Natural killer cell (primary cell): ENCODE measurements at places on chromosomes 2 and 18. TPM values are rescaled to one million over a fixed set of nuclear protein-coding genes. Genes with fewer than 3 reads are reported as not detected.
A peak's percentile ranks its signal among the peaks of the same experiment; 100 is the strongest.

DNA sequence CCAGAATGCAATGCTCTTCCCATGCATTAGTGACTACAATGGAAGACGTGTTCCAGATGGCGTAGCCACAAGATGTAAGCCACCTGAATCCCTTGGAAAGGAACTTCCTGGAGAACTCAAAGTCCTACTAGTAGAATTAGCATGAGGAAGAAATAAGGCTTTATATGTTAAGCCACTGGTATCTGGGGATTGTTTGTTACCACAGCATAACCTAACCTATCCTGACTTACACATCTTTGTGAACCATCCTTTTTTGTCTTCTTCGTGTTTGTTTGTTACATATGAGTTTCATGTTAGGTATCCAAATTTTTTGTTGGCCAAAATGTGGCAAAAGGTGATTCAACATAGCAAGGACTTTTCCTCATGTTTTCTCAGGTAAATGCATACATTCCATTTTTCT lies 188.9 kb downstream of the C1D start:
- DNase-seq = no peak
- H3K27ac ChIP-seq = no peak overlapping the region
- H3K4me3 ChIP-seq = no peak overlapping the region
- no peaks in the 10 kb centered on the region for H3K27me3 ChIP-seq
- H3K4me1 ChIP-seq = no peaks in the 10 kb centered on the region
- H3K36me3 ChIP-seq = no peaks in the 10 kb centered on the region

- no peaks in the 10 kb centered on the region for H3K36me3 ChIP-seq
- H3K27ac ChIP-seq = no peak overlapping the region
- H3K27me3 ChIP-seq = no peaks in the 10 kb centered on the region
- DNase-seq = peak; percentile 67
Observed at GRCh38 chr2:177763531-177764265, 308.9 kb downstream of the PDE11A start.

The EVA1A gene
- not detected for total RNA-seq

DNA sequence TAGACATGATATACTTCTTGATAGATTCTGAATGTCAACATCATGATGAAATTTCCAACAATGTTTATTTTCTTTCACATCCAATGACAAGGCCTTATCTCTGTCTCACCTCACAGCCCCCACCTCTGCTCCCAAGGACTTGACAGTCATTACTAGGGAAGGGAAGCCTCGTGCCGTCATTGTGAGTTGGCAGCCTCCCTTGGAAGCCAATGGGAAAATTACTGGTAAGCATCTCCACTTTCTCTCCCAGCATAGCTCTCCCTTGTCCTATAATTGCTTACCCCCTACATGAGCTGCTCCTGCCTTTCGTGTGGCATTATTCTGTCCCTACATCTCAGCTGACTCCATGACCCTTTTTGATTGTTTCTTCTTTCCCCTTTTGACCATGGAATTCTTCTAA lies 821.8 kb downstream of the MBD2 start:
- no peaks in the 10 kb centered on the region for H3K36me3 ChIP-seq
- no peak overlapping the region for H3K4me3 ChIP-seq
- H3K27ac ChIP-seq = no peak overlapping the region

- H3K27me3 ChIP-seq = no peaks in the 10 kb centered on the region
- no peak for DNase-seq
- no peak overlapping the region for H3K27ac ChIP-seq
- H3K4me3 ChIP-seq = no peak overlapping the region
- H3K4me1 ChIP-seq = peaks cover 8% of the 10 kb centered on the region
- no peaks in the 10 kb centered on the region for H3K36me3 ChIP-seq
Observed at GRCh38 chr2:129757366-129757914, 222.0 kb upstream of the RAB6C start.

DNA sequence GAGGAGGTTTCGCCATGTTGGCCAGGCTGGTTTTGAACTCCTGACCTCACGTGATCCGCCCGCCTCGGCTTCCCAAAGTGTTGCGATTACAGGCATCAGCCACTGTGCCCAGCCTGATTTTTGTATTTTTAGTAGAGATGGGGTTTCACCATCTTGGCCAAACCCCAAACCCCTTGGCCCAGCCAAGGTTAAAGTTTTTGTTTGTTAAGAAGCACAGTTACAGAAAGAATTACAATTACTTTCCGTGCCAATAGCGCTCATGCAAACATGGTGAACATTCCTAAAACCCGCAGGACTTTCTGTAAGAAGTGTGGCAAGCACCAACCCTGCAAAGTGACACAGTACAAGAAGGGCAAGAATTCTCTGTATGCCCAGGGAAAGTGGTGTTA lies 26.1 kb downstream of the ITSN2 start:
- no peaks in the 10 kb centered on the region for H3K27me3 ChIP-seq
- H3K4me3 ChIP-seq = no peak overlapping the region
- DNase-seq = no peak
- no peak overlapping the region for H3K27ac ChIP-seq

GRCh38 chr18:22311301-22311700 lies 106.4 kb downstream of the CTAGE1 start:
- H3K27ac ChIP-seq = no peak overlapping the region
- no peaks in the 10 kb centered on the region for H3K4me1 ChIP-seq
- no peaks in the 10 kb centered on the region for H3K36me3 ChIP-seq

The SERPINB3 gene
- not detected for total RNA-seq

The CRYBA2 gene
- not detected for total RNA-seq

The MAL gene
- 0.54 TPM for total RNA-seq

GRCh38 chr2:225275443-225275842 lies 124.1 kb upstream of the NYAP2 start:
- no peaks in the 10 kb centered on the region for H3K27me3 ChIP-seq
- no peak overlapping the region for H3K27ac ChIP-seq
- DNase-seq = no peak
- no peaks in the 10 kb centered on the region for H3K36me3 ChIP-seq
- no peak overlapping the region for H3K4me3 ChIP-seq

The GNAL gene
- total RNA-seq = 10.9 TPM

DNA sequence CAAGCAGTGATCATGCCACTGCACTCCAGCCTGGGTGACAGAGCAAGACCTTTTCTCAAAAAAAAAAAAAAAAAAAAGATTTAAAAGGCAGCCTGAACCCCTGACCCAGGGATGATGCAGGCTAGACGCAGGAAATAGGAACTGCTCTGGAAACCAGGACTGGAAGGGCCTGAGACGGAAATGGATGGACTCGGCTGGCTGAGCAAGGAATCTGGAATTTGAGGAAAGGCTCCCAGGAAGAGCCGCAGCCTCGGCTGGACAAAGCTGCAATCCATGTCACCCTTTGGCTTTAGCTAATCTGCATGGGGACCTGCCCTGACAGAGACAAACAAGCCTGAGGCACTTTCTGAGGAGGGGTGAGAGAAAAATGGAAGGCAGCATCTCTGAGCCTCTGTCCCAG lies 55.0 kb upstream of the DAPL1 start:
- DNase-seq = no peak
- H3K4me3 ChIP-seq = no peak overlapping the region
- no peaks in the 10 kb centered on the region for H3K4me1 ChIP-seq
- no peak overlapping the region for H3K27ac ChIP-seq

GRCh38 chr2:141820893-141821292 lies 309.9 kb downstream of the LRP1B start:
- no peak overlapping the region for H3K27ac ChIP-seq
- DNase-seq = no peak
- no peaks in the 10 kb centered on the region for H3K4me1 ChIP-seq
- no peaks in the 10 kb centered on the region for H3K27me3 ChIP-seq
- no peak overlapping the region for H3K4me3 ChIP-seq
- H3K36me3 ChIP-seq = no peaks in the 10 kb centered on the region

- no peaks in the 10 kb centered on the region for H3K27me3 ChIP-seq
- no peak overlapping the region for H3K4me3 ChIP-seq
- peak; percentile 68 for DNase-seq
- no peaks in the 10 kb centered on the region for H3K36me3 ChIP-seq
- peak overlapping the region; percentile 58 for H3K27ac ChIP-seq
- peaks cover 69% of the 10 kb centered on the region for H3K4me1 ChIP-seq
Observed at GRCh38 chr18:49052891-49053644, 102.3 kb upstream of the SMAD7 start.

The OTOS gene
- total RNA-seq = not detected

- H3K4me1 ChIP-seq = no peaks in the 10 kb centered on the region
- DNase-seq = no peak
- peaks cover 39% of the 10 kb centered on the region for H3K36me3 ChIP-seq
- no peak overlapping the region for H3K4me3 ChIP-seq
- H3K27ac ChIP-seq = no peak overlapping the region
Observed at GRCh38 chr2:222611684-222612083, 44.2 kb downstream of the FARSB start.

The B4GALT6 gene
- 18.6 TPM for total RNA-seq

DNA sequence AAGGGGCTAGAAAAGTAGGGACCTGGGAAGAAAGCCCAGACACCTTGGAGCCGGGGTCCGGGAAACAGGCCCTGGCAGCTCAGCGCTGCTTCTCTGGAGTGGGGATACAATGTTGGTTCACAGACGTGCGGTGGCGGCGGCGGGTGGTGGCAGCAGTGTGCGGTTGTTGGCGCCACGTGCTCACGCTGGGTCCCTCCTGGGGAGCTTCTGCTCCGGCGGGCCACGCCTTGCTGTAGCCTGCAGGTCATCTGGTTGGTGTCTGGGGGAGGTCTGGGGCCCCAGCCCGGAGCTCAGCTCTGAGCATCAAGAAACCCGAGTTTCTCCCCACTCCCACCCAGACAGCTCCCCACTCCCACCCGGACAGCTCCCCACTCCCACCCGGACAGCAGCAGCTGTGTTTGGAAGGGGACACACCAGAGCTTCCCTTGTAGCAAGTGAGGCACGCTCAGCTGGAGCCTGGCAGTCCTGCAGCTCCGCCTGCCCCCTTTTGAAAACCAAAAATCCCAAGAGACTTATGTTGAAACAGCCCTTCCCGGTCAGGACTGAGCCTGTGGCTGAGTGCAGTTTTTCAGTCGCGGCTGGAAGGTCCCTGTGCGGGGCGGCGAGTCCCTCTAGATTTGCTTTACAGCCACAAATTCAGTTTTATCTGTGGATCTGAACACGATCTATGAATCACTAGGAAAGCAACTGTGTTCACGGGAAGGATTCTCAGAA lies 46.9 kb downstream of the NFATC1 start:
- no peak for DNase-seq
- peaks cover 15% of the 10 kb centered on the region for H3K4me1 ChIP-seq
- no peaks in the 10 kb centered on the region for H3K27me3 ChIP-seq
- H3K4me3 ChIP-seq = no peak overlapping the region
- no peak overlapping the region for H3K27ac ChIP-seq
- H3K36me3 ChIP-seq = peaks cover 8% of the 10 kb centered on the region

DNA sequence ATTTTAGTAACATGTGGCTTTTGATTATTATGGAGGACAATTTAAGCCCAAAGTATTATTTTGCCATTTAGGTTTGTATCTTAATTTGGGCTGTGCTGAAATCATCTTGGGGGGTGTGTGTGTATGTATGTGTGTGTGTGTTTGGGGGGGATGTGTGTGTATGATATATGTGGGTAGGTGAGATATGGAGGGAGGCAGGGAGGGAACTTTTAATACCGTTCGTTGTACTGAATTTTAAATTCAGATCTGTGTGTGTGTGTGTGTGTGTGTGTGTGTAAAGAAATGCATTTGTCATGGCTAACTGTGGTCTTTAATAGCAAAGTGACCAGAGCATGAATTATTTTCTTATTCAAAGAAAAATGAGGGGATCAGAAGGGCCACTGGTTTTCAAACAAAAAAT lies 113.7 kb downstream of the LTBP1 start:
- DNase-seq = no peak
- no peaks in the 10 kb centered on the region for H3K27me3 ChIP-seq
- no peak overlapping the region for H3K4me3 ChIP-seq
- no peaks in the 10 kb centered on the region for H3K36me3 ChIP-seq

GRCh38 chr2:96693286-96694200 lies 46.3 kb downstream of the LMAN2L start:
- no peak overlapping the region for H3K4me3 ChIP-seq
- H3K27ac ChIP-seq = no peak overlapping the region
- no peaks in the 10 kb centered on the region for H3K27me3 ChIP-seq

The HOXD9 gene
- not detected for total RNA-seq

DNA sequence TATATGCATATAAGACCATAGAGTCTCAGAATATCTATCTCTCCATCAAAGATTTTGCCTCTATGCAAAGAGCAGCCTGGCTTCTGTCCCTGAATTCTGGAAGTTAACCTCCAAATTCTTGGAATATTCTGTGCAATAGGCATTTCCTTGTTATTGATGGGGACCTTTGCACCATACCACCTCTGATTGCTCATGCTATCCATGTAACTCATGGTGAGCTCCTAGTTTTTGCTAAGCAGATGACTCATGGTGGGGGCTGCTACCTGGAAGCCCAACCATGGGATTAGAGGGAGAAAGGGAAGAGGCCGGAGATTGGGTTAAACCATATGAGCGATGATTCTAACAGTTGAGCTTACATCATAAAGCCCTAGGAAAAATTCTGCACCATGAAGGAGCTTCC lies 310.2 kb upstream of the FIGN start:
- no peaks in the 10 kb centered on the region for H3K36me3 ChIP-seq
- H3K4me1 ChIP-seq = no peaks in the 10 kb centered on the region
- H3K27ac ChIP-seq = no peak overlapping the region
- no peaks in the 10 kb centered on the region for H3K27me3 ChIP-seq

GRCh38 chr2:39470580-39470979 lies 33.5 kb upstream of the MAP4K3 start:
- no peaks in the 10 kb centered on the region for H3K36me3 ChIP-seq
- no peak overlapping the region for H3K27ac ChIP-seq
- no peak overlapping the region for H3K4me3 ChIP-seq
- H3K4me1 ChIP-seq = no peaks in the 10 kb centered on the region
- no peak for DNase-seq
- no peaks in the 10 kb centered on the region for H3K27me3 ChIP-seq

DNA sequence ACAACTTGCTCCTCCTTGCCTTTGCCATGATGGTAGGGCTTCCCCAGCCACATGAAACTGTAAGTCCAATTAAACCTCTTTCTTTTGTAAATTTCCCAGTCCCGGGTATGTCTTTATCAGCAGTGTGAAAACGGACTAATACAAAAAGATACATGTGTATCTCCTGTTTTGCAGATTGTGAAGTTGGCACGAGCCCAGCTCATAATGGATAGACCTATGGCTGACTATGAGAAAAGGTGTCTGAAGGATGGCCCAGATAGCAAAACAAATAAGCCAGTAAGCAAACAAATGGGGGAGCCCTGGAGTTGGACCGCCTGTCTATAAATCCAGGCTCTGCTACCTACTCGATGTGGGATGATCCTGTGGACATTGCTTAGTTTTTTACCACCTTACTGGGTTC lies 15.5 kb upstream of the PRKCE start:
- no peaks in the 10 kb centered on the region for H3K27me3 ChIP-seq
- H3K4me1 ChIP-seq = peaks cover 12% of the 10 kb centered on the region
- H3K27ac ChIP-seq = no peak overlapping the region
- H3K4me3 ChIP-seq = no peak overlapping the region

The CFAP53 gene
- total RNA-seq = 0.20 TPM

The MC2R gene
- not detected for total RNA-seq

DNA sequence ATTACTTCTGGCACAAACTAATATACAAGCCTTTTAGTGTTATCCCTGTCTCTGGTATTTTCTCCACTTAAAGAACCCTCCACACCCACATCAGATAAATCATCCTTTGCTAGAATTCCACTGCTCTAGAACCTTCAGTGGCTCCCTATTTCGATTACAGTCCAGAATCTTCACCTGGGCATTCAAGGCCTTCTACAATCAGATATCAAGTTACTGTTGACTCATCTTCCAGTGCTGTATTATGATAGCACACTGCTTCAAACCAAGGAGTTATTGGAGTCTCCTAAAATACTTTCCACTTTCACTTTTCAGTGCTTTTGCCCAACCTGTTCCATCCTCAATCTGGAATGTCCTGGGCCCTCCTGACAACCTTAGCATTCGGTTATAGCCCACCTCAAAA lies 3.4 kb downstream of the CGREF1 start:
- H3K4me1 ChIP-seq = peaks cover 9% of the 10 kb centered on the region
- no peak overlapping the region for H3K4me3 ChIP-seq
- no peaks in the 10 kb centered on the region for H3K36me3 ChIP-seq
- no peak overlapping the region for H3K27ac ChIP-seq
